Mucosa of gallbladder (tissue), 1 donor: ENCODE measurements at places on chromosomes 3 and 15. TPM values are rescaled to one million over a fixed set of nuclear protein-coding genes. Genes with fewer than 3 reads are reported as not detected.

Gene RHCG
- total RNA-seq: not detected

Gene SCG3
- total RNA-seq: 0.40 TPM

Gene CASR
- 54.0 TPM for total RNA-seq

Gene NT5DC2
- 20.3 TPM for total RNA-seq

Gene PLCB2
- total RNA-seq: 36.4 TPM

Gene TICRR
- 0.37 TPM for total RNA-seq

Gene BFSP2
- total RNA-seq: not detected

Gene ALDH1A2
- total RNA-seq: 134 TPM

Gene PRSS50
- 0.17 TPM for total RNA-seq

Gene SLC6A11
- 0.12 TPM for total RNA-seq

Gene HYKK
- total RNA-seq: 5.9 TPM

Gene KLHL25
- total RNA-seq: 12.5 TPM

Gene CADPS
- total RNA-seq: 37.2 TPM

Gene PAK6
- total RNA-seq: 7.9 TPM

Gene WDR49
- 0.32 TPM for total RNA-seq

Gene GPR160
- 36.3 TPM for total RNA-seq

Gene OGG1
- total RNA-seq: 37.6 TPM

Gene ASB14
- not detected for total RNA-seq

Gene GOLGA8N
- total RNA-seq: 12.2 TPM

Gene APH1B
- total RNA-seq: 28.1 TPM

Gene ATRIP
- 4.6 TPM for total RNA-seq

Gene CPN2
- 0.12 TPM for total RNA-seq

Gene AGTR1
- total RNA-seq: 1.9 TPM

Gene C3orf20
- not detected for total RNA-seq

Gene CHRNA7
- total RNA-seq: 4.2 TPM

Gene GPR176
- total RNA-seq: 5.4 TPM

Gene MNS1
- total RNA-seq: 2.2 TPM

Gene GREM1
- 293 TPM for total RNA-seq

Gene MKRN2OS
- total RNA-seq: 8.2 TPM

Gene ITPKA
- 3.2 TPM for total RNA-seq

Gene ARPP21
- 0.40 TPM for total RNA-seq

Gene GJD2
- 0.20 TPM for total RNA-seq

Gene GABRA5
- total RNA-seq: 0.12 TPM

Gene TNFAIP8L3
- 4.2 TPM for total RNA-seq

Gene CELSR3
- total RNA-seq: 0.75 TPM

Gene ACOX2
- 19.5 TPM for total RNA-seq

Gene FBLN2
- 44.3 TPM for total RNA-seq

Gene PRR20G
- total RNA-seq: not detected

Gene CTDSPL2
- total RNA-seq: 32.4 TPM

Gene LIPH
- total RNA-seq: 34.0 TPM

Gene FETUB
- not detected for total RNA-seq

Gene TMEM212
- not detected for total RNA-seq

Gene ZNF80
- 0.17 TPM for total RNA-seq

Gene MBD4
- total RNA-seq: 34.9 TPM

Gene CEP19
- 3.3 TPM for total RNA-seq

Gene GUCA1C
- not detected for total RNA-seq

Gene CFAP92
- 3.3 TPM for total RNA-seq

Gene EIF4E3
- total RNA-seq: 22.6 TPM

Gene PEX5L
- total RNA-seq: 0.23 TPM

Gene NPTN
- total RNA-seq: 159 TPM

Gene ANKRD63
- 1.6 TPM for total RNA-seq

Gene OXNAD1
- 15.3 TPM for total RNA-seq

Gene FAM131A
- 41.5 TPM for total RNA-seq

Gene TMCC1
- 52.9 TPM for total RNA-seq

Gene LPP
- 478 TPM for total RNA-seq
